ENCODE measurements at places on chromosomes 7 and 10.
A peak's percentile ranks its signal among the peaks of the same experiment; 100 is the strongest.

- no peak for DNase-seq
These were observed 221.6 kb upstream of the NRP1 start for GRCh38 chr10:33556103-33556502.

GRCh38 chr10:60572511-60573194 is 183.0 kb upstream of the ANK3 start:
- peak; percentile 67 for DNase-seq

GRCh38 chr7:132110692-132111091 is 465.6 kb downstream of the PLXNA4 start:
- DNase-seq: no peak

GRCh38 chr10:86940677-86941076 is 16.7 kb downstream of the MMRN2 start:
- no peak for DNase-seq

- no peak for DNase-seq
These were observed 244.8 kb downstream of the BAMBI start for GRCh38 chr10:28922127-28922526.

DNA sequence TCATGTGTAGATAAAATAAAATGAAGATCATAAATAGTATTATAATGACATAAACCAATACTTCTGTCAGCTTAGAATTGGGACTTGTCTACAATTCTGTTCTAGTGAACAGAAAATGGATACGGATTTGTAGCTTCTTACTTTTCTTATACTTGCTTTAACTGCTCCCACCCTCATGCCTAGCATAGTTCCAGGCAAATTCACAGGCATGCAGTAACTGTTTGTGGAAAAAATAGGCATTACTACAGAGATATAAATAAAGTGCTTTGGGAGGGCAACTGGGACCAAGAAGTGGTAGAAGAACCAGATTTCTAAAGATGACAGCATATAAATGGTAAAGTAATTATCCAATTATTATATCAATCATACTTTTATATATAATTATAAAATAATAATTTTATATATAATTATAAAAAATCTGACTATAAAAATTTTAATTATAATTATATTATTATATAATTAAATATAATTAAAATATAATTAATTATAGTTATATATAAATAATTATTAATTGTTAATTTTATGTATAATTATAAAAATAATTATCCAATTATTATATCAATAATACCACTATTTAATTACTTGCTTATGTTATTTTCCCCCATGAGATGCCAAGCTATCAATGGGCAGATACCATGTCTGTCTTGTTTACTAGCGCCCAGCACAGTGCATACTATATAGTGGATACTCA is 144.1 kb downstream of the NOC3L start:
- no peak for DNase-seq

- no peak for DNase-seq
These were observed 770.6 kb downstream of the CCSER2 start for GRCh38 chr10:85098835-85099521.

DNA sequence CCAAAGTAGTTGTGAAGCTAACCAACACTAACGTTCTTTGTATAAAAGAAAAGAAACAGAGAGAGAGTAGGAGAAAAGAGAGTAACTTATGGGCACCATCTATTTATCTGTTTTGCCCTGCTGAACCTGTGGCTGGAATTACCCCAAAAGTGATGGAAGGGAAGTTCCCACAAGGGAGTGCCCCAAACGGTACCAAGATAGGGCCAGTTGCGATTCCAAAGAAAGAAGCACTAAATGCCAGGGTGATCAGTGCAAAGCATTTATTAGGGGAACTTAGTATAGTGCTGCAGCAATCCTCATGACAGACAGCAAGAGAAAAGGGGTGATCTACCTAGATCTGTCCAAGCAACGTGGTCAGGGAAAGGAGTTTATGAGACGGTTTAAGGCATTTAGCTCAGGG is 190.2 kb downstream of the SORCS3 start:
- no peak for DNase-seq

DNA sequence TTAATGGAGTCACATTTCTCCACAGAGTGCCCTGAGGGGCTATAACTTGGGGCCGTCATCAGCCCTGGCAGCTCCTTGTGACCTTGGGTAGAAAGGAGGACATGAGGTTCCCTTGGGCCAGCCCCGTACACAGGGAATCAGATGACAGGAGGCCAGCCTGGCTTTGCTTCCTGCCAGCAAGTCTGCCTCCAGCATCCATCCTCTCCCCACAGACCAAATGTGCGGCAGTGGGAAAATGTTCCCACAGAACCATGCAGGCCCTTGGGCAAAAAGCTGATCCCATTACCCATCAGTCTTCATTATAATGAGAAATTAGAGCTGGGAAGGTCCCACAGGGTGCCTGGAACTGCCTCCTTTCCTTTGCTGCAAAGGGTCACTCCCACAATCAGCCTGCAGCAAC is 908.3 kb downstream of the GRID1 start:
- no peak for DNase-seq

DNA sequence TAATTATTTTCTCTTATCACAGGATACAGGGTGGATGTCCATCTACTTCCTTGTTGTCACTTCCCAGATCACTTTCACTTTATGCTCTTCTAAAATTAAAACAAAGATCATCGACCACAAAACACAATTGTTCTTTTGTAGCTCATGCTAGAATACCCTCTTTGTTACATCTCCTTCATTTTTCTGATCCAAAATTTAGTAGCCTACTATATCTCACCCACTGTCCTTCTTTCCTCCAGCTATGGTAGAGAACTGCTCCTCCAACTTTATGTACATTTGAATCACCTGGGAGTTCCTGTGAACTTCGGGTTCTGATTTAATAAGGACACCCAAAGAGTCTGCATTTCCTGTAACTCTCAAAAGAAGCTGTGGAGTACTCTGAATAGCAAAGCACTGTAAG is 1.2 kb upstream of the AHR start:
- no peak for DNase-seq

DNA sequence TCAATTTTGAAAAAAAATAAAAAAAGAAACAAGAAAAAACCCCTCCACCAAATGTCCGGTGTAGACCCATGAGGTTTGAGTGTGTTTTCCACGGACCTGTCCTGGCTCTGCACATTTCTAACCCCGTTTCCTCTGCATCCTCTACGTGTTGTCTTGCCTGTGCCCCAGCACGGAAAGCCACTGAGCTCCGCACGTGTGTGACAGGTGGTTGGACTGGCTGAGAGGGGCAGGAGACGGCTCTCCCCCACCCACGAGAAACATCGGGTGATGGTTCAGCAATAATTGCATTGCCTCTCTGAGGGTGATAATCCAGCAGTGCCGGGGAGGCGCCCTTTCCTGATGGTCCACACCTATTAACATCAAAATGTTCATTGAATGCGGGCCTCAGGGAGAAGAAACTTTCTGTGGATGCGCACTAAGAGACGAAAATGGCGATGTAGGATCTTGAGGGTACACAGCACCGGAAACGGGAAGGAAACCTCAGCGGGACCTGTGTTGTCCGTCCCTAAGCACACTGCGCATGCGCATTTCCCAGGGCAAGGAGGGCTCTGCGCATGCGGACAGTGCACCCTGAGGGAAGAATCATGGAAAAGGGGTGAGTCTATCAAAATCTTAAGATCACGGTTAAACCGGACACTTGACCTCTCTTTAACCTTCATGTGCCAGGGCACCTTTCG is 470.1 kb upstream of the ADARB2 start:
- no peak for DNase-seq

DNA sequence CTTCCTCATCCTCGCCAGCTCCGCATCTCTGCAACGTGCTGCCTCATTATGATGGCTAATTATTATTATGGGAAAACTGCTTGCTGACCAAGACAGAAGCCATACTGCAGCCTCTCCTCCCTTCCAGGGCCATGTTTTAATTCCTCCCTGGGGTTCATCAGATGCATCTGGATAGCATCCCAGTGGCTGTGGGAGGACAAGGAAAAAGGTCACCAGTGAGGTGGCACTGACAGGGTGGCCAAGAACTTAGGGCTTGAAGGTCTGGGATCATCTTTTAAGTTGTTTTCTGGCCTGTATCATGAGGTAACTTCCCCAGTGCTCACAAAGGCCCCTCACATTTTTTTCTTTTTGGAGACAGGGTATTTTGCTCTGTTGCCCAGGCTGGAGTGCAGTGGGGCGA is 39.6 kb downstream of the KCNH2 start:
- DNase-seq: no peak

DNA sequence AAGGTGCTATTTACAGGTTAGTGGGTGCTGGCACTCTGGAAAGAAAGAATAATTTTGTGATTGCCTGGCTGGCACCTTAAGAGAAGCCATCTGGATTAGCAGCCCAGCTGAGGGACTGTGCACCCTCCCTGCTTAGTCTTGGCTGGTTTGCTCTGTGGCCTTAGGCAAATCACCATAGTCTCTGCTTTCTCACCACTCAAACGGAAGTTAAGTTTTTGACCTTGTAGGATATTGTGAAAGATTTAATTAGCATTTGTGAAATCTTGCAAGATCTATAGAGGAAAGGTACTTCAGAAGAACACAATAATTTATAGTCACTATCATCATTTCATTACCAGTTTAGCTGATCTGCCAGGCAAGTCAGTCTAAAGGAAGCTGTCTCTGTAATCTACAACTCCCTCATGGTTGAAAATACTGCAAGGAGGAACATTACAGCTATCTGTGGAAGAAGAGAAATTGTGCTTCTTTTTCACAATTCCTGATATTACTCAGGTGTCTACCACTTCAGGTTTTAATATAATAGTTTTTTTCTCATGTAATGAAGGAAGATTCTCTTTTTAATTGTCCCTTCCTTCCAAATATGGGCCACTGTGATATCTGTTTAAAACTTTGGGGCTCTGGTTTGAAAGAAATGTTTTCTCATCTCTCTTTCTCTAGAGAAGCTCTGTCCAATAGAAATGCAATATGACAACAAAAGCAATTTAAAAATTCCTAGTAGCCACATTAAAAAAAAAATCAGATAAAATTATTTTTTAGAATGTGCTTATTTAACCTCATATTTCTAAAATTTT is 219.6 kb downstream of the PTEN start:
- no peak for DNase-seq
